Activated T-cell treated with anti-CD3 and anti-CD28 coated beads for 48 hours (primary cell): ENCODE measurements at places on chromosomes 4 and X.

DNA sequence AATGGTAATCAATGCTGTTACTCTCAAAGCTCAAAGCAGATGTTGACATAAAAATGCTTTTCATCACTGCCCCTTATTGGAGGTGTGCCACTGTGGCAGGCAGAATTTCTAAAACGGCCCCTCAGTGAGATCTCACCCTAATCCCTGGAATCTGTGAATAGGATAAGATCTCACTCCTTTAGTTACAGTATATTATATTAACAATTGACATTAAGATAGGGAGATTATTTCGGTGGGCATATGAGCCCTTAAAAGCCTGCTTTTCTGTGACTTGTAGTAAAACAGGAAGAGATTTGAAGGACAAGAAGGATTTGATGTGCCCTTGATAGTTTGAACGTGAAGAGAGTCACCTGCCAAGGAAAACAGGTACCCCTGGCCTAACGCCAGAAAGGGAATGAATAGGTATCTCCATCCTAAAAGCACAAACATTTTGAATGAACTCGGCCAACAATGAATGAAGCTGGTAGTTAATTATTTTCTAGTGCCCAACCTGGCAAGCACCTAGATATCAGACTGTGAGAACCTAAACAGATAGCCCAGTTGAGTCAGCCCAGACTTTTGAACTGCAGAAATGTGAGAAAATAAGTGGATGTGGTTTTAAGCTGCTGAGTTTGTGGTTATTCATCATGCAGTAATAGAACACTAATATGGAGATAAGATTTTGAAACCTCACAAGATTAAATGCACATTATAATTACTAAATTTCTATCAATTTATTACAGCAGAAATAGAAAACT is 881.6 kb downstream of the PCDH18 start:
- DNase-seq: no peak

DNA sequence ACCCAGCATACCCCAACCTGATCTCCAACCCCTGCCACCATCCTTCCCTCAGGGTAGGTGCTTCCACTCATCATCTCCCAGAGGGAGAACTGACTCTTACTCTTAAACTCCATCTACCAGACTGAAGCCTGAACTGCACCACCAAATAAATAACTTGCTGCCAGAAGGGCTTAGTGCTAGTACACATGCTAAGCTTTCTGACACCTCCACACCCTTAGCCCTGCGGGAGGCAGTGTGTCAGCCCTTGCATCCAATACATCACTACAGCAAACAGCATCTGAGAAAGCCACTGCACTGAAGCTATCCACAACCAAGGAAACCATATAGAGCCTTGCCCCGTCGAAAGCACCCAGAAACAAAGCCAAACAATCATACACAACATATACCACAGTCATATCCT is 68.6 kb upstream of the MCF2 start:
- DNase-seq: no peak

DNA sequence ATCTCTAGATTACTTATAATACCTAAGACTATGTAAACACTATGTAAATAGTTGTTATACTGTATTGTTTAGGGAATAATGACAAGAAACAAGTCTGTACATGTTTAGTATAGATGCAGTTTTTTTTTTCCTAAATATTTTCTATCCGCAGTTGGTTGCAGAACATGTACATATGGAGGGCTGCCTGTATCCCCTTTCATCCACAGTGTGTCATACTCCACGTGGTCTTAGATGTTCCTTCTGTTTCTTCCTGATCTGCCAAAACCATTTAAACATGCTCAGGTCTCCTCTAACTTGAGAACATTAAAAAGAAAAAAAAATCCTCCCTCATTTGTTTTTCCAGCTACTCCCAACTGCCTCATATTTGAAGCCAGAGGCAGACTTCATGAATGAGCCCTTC is 14.0 kb downstream of the OCIAD1 start:
- DNase-seq: no peak

GRCh38 chr4:147854154-147854553 is 122.3 kb downstream of the ARHGAP10 start:
- no peak for DNase-seq

DNA sequence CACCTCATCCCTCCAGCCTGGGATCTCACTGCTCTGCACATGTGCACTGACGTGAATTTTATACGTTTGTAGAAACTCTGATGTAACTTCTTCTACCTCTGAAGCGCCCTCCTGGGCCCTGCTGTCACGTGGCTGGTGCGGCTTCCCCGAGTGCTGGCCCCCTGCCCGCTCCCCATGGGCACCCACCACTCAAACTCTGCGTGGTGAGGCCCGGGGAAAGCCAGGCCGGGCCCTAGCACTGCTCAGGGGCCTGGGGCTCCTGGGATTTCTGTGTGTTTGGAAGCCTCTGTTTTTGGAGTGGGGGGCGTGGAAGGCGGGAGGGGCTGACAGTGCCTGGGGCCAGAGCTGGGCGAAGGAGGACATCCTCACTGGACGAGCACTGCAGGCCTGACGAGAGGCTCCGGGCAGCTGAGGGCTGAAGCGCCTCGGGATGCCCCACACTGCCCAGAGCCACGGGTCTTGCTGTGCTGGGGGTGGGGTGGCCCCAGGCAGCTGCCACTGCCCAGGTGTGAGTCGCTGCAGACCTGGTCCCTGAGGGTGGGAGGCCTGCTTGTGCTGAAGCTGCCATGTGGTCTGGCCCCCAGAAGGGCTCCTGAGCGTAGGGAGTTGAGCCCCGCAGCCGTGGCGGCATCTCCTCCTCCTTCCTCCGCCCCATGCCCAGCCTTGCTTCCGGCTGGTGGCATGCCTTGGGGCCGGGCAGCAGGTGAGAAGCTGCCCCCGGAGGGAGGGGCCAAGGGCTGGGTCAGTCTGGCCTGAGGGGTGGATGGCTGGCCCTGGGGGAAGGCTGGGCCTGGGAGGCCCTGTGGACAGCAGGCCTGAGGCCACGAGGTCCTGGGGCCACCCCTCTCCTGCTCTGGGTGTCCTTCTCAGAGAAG is 7.7 kb downstream of the NAT8L start:
- DNase-seq: no peak

DNA sequence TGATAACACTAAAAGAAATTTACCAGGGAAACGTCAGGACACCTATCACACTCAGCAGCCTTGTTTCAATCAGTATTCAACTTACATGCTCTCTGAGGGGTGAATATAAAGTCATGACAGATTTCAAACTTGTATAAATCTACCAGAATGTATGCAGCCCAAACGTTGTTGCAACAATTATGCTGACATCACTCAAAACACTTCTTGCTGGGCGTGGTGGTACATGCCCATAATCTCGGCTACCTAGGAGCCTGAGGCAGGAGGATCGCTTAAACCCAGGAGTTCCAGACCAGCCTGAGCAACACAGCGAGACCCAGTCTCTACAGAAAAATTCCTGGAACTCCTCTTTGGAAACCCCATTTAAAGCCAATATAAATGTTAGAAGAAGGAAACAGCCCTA is 266.6 kb upstream of the GPC4 start:
- no peak for DNase-seq

GRCh38 chrX:48890296-48890925 is 7.2 kb downstream of the TIMM17B start:
- no peak for DNase-seq

- DNase-seq: no peak
Measured at GRCh38 chr4:137274404-137274803, 257.9 kb downstream of the PCDH18 start.

DNA sequence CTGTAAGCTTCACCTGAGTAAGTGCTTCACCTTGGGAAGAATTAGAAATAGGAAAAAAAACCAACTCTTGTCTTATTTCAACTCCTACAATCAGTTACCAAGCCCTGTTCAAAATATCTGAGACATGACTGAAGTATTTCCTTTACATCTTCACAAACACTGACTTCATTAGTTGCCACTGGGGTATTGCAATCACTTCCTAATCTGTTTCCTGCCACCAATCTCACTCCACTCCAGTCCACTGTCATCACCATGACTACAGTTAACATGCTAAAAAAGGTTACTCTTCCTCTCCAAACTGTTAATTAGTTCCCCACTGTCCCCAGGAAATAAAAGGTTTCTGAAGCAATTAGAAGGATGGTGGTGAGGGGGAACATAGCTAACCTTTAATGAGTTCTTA is 3.3 kb upstream of the SUPT20HL1 start:
- no peak for DNase-seq

GRCh38 chrX:96435378-96436035 is 249.1 kb upstream of the DIAPH2 start:
- no peak for DNase-seq

- no peak for DNase-seq
Measured at GRCh38 chr4:161003418-161004057, 1160.3 kb downstream of the FSTL5 start.

DNA sequence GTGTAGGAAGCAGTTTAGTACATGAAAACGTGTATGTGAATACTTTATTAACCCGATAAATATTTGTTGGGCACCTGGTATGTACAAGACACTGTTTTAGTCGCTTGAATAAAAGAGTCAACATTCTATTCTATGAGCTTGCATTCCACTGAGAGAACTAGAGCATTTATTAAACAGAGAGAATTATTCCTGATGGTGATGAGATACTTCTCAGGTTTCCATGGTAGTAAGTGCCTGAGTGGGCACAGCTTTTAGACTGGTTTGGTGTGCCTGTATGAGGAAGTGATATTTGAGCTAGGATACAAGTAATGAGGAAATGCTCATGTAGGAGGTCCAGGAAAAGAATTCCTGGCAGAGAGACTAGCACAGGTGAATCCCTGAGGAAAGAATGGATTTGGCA is 94.2 kb downstream of the ATP10D start:
- DNase-seq: no peak

- no peak for DNase-seq
Measured at GRCh38 chr4:92406488-92406887, 102.7 kb downstream of the GRID2 start.

GRCh38 chrX:154376774-154377173 is 2.3 kb upstream of the EMD start:
- no peak for DNase-seq

DNA sequence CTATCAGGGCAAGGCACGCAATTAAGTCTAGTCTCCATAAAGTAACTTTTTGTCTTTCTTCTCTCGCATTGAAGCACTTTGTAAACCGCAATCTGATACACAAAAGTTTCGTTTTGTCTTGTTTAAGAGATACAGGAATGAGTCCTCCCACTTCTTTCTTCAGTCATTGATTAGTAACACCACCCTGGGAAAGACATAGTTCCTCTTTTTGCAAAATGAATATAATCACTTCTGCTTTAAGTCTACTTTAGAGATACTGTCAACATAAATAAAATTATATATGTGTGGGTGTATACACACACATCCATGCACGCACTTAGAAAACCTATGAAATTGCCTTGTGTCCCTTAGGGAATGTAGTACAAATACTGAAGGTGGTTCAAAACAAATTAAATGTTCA is 11.7 kb downstream of the COQ2 start:
- DNase-seq: no peak

DNA sequence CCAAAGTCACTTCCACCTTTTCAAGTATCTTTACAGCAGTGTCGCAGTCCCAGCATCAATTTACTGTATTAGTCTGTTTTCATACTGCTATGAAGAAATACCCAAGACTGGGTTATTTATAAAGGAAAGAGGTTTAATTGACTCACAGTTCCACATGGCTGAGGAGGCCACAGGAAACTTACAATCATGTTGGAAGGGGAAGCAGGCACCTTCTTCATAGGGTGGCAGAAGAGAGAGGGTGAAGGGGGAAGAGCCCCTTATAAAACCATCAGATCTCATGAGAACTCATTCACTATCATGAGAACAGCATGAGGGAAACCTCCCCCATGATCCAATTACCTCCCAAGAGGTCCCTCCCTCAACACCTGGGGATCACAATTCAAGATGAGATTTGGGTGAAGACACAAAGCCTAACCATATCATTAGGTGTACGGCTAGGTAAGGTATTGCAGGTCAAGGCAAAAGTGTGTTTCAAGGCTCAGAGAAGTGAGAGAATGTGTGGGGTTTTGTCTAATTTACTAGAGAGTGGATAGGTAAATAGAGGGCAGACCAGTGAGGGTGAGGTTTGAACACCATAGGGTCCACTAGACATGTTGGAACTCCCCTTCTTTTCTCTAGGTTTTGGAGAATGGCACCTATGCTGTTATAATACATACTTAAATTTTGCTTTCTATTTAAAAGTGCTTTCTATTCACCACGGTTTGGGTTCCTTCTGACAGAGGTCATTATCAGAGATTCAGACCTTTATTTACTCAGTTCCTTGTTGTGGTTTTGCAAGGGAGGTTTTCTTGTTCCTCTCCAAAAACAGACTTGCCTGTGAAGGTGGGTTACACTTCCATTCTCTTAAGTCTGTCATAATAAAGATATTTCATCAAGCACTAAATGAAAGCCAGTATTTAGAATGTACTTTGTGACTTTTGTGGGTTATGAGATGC is 186.6 kb downstream of the CPEB2 start:
- DNase-seq: no peak

DNA sequence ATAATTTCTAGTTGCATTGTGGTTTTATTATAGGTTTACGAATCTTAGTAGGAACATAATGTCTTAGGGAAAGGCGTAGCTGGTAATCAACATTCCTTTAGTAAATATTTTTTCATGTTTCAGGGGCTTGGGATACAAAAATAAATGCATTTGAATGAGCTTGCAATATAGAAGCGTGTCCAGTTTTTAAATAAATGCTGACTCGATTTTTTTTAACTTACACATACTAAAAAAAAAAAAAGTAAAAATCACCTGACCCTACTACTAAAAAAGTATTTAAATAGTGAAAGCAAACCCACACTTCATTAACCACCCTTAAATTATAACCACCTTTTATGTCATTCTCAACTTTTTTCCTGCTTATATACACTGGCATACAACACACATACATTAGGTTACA is 29.6 kb downstream of the SMARCAD1 start:
- DNase-seq: no peak

DNA sequence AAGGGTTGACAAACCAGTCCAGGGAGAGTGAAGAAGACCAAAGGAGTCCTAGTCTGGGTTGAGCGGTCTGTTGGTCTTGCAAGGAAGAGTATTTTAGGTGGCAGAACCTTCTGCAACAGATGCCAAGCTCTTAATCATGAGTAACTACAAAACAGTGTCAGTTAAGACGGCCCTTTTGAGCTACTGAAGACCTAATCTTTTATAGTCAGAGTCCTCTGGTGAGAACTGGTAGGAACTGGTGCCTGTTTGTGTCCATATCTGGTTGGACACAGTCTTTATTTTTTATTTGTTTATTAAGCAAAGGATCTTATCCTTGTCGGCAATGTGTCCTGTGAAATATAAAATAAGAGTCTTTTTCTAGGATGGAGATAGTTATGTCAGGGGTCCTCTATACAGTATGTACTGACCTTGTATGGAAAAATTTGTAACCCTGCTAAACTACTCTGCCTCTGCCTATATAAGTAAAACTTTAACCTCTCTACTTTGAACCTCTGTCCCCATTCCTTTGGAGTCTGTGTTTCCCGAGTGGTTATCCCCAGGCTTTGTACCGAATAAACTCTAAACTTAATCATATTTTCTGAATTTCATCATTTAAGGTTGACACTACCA is 47.1 kb downstream of the FAM13A start:
- no peak for DNase-seq

GRCh38 chr4:108555701-108556100 is 64.7 kb upstream of the RPL34 start:
- no peak for DNase-seq

GRCh38 chr4:127048376-127049044 is 584.2 kb upstream of the INTU start:
- no peak for DNase-seq

- DNase-seq: no peak
Measured at GRCh38 chrX:133053861-133054598, 42.9 kb downstream of the USP26 start.

- no peak for DNase-seq
Measured at GRCh38 chrX:672931-673330, 42.3 kb downstream of the SHOX start.
